ENCODE measurements at places on chromosomes 2 and 18.

GRCh38 chr2:241873803-241874110, 4.2 kb downstream of the RTP5 start:
- DNase-seq = no peak

DNA sequence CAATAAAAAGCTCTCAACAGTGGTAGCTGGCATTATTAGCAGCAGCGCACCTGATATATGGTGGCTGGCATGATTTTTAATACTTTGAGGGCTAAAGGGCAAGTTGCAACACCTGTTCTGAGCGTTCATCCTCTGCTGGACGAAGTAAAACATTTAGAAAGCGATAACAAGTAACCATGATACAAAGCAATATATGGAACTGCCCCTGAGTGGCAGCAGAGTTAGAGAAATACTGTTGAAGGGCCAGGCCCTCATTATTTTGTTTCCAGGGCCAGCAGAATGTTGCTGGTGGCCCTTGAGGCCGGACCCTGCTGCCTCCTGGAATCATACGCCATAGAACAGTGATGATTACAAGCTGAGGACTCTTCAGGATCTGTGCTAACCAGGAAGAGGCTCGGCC, 47.8 kb downstream of the ARHGEF4 start:
- DNase-seq = no peak

DNA sequence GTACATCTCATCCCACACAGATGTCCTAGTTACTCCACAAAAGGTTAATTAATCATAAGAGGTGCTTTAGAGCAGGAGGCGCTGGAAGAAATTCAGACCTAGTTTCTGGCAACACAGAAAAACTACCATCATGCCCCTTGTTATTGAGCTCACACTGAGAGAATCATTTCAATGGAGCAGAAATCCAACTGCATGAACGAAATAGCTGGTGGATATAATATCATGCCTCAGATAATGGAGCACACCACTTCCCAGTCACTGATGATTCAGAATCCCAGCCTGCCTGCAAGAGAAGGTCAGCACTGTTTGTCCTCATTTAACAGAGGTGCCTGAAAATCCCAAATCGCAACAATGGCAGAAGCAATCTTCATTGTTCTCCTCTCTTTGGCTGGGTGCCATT, 125.8 kb upstream of the CREB1 start:
- DNase-seq = no peak

DNA sequence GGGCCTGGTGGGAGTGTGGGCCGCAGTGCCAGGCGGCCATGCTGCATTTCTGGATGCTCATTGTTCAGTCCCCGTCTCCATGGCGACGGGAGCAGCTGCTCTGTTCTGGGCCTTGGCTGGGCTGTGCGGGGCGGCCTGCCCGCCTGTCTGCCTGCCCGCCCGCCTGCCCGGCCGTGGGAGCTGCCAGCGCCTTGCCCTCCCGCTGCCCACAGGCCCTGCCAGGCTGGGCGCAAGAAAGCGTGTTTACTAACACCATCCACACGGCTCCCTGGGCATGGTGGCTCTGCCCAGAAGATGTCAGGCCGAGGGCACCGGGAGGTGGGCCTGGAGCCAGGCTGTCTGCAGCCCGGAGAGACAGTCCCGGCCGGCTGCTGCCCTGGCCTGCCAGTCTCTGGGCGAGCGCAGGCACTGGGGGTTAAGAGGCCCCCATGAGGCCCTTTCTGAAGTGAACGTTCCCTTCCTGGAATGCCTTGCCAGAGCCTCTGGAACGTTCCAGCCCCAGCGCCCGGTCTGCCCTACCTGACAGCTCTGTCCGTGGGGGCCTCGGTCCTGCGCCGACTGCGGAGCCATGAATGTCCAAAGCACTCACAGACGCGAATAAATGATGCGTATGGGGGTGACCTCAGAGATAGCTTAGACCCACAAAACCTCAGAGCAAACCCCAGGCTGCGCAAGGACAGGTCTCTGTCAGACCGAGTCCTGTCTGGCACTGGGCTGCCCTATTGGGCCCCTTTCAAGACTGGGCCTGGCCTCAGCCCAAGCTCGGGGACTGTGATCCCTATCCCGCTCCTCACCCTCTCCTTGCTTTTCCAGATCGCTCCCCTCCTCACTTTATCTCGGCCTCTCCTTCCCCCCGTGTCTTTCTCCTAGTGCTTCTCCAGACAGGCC, 44.3 kb downstream of the MYCN start:
- DNase-seq = no peak

DNA sequence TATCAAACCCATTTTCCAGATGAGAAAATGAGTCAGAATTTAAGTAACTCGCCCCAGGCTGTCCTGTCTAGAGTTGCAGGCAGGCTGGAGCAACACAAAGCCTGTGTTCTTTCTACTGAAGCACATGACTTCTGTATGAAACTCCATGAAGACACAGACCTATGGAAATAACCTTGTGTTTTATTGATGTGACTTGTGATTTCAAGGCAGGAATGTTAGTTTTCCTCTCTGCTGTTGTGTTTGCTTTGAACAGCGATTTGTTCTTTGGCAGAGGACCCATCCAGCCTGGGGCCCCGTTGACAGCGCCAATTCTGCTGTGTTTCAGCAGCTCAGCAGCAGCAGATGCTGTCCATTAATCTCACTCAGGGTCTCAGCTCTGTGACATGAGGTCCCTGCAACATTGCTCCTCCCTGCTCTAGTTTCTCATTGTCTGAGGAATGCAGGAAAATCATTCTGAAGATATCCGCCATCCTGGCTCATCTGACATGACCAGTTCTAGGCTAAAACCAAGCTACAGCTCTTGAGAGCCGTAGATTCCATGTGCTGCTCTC, 344.3 kb upstream of the RAB12 start:
- no peak for DNase-seq

GRCh38 chr18:1658908-1659566, 754.4 kb downstream of the ADCYAP1 start:
- DNase-seq = no peak

DNA sequence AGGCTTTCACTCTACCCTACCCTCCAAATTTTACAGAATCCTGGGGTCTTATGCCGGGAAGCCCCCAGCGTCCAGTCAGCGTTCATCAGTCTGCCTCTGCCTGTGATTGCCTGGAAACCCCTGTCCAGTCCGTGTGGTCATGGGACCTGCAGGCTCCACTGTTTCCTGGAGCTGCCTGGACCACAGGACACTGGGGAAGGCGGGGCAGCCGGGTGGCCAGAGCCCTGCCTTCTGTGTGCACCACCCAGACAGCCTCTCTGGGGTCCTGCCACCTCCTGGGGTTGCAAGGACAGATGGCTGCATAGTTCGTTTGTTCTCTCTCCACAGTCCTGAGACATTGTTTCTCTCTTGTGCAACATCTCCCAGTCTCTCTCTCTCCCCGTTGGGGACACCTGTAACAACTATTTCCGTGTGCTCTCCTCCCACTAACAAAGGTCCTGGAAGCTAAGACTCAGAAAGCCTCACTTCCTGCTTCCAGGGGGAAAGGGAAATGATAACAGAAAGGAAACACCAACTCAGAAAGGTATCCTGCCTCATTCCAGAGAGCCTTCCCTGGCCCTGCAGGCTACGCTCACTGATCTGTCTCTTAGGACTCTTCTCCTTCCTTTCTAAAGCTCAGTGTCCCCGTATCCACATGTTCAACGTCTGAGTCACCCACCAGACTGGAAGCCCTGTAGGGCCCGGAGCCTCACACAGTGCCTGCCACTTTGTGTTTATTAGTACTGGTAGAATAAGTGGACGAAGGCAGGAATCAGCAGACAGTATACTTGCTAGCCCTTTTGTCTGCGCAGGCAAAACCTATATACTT, 192.8 kb upstream of the RAB12 start:
- no peak for DNase-seq

DNA sequence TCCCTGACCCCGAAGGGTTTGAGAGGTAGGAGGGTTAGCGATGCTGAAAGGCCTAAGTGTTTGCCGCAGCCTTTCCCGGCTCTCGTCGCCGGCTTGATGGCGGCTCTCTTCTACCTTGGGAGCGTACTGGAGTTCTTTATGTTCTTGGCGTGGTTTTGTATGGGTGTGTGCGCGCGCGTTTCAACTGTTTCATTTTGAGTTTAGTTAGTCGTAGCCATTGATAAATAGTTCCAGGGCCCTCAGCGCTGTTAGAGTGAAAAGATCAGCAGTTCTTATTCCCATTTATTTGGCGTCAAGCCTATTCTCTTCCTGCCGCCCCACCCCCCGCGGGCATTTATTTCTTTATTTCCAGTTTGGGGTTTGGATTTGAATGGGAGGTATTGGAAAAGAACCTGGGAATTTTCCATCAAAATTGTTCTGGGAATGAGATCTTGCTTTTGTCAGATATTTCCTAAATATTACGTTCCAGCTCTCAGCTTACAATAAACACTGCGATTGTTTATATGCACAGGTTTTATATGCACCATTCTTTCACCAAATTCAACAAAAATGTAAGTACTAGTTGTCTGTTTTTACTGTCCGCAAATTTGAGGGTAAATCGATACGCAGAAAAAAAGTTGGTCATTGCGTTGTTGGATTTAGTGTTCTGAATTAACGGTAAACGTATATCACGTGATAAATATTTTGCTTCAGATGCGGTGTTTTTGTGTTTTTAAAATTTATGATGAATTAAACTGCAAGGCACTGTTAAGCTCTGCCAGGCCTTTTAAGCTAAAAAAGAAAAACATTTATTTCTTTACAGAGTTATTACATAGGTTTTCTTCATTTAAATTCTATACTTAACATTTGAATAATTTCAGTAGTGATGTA, 954 bp downstream of the CCNT2 start:
- DNase-seq = peak; percentile 42

DNA sequence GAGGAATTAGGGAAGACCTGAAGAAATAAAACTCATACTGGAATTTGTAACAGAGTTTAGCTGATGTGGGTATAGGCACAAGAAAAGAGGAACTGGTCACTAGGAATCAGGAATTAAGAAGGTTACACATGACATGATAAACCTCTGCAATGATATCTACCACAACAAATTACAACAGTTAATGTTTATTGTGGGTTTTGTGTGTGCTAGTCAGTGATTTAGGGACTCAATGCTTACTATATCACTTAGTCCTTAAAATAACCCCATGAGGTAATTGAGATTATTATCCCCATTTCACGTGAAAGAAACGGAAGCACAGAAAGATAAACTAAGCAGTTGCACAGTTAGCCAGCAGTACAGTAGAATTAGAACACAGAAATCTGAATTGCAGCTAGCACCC, 415.8 kb upstream of the ZEB2 start:
- DNase-seq = no peak

DNA sequence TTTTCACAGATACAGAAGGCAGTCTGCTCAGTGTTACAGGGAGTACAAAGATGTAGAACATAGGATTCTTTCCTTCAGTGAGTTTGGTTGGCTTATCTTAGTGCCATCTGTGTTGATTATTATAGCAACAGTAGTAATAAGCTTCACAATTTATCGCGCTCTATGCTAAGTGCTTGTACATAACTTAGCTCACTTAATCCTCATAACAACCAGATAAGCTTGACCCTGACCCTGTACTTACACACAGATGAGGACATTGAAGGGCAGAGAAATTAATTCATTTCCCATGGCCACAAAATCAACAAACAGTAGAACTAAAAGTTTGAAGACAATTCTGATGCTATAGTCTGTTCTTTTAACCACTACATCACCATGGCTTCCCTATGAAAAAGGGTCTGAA, 121.8 kb downstream of the SPHKAP start:
- DNase-seq = no peak

- DNase-seq = no peak
Observed at GRCh38 chr2:122132147-122132691, 376.8 kb downstream of the TSN start.

DNA sequence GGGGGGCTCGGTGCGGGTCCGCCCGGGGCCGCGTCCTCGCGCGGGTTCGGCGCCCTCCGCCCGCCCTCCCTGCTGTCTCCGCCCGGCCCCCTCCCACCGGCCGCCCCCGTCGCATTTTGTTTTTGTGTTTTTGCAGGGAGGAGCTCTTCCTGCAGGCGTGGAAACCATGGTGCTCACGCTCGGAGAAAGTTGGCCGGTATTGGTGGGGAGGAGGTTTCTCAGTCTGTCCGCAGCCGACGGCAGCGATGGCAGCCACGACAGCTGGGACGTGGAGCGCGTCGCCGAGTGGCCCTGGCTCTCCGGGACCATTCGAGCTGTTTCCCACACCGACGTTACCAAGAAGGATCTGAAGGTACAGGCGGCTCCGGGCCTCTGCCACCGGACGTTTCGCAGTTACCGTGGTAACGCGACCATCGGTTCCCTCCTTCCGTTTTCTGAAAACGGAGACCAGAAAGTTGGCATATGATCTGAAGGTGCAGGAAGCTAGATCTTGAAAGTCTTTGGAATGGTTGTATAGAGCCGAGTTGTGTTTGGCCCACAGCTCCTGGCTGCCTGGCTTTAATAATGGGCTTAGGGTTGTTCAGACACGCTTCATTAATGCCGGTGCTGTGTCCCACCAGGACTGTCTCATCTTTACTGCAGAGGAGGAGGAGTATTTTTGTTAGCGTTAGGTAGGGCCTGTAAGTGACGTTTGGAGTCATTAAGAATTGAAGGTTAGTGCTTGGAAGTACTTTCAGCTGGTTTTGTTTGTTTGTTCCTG, 891 bp downstream of the KDM3A start:
- peak; percentile 65 for DNase-seq

DNA sequence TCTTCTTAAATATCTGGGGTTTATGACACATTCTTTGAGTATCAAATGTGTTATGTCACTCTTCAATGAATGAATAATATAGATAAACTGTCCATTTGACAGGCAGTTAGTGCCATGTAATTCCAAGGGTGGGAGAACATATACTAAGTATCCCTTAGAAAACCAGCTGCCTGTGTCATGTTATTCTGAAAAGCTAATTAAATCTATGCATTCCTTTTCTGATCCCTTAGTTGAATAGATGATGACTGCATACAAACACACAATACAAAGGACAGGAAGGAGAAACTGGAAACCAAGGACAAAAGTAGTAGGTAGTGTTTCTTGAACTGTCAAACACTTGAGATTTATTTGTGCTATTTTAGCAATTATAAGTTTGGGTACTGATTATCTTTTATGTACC, 8.3 kb downstream of the ARHGAP28 start:
- no peak for DNase-seq

- no peak for DNase-seq
Observed at GRCh38 chr2:206805887-206806607, 40.6 kb downstream of the FASTKD2 start.

- no peak for DNase-seq
Observed at GRCh38 chr2:63514781-63515180, 73.5 kb downstream of the WDPCP start.

DNA sequence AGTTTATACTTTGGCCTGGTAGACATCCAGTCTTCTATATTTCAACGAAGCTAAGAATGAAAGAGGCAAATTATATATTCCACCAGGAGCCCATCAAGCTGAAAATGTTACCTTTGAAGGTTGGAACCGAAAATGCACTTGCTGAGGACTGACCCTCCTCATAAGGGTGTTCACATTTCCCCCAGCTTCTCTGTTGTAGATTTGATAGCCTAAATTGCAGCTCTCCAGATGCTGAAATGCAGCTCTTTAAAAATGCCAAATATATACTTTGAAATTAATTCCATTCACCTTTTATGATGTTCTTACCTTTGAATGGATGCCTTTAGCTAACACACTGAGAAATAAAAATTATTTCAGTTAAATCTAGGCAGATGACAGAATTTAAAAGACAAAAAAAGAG, 1.8 kb upstream of the FIGN start:
- no peak for DNase-seq

- no peak for DNase-seq
Observed at GRCh38 chr2:100814453-100814852, 5.5 kb upstream of the NPAS2 start.

GRCh38 chr2:194925742-194926141, 731.3 kb upstream of the SLC39A10 start:
- DNase-seq = no peak

Data from activated CD4-positive, alpha-beta T cell treated with anti-CD3 and anti-CD28 coated beads, Interleukin-2, amount 50 U/mL, for 4 hours (primary cell).